Activated CD4-positive, alpha-beta T cell treated with anti-CD3 and anti-CD28 coated beads, Interleukin-2, amount 10 ng/mL, durations not matched to agents 7 days and 5 days (primary cell): ENCODE measurements at places on chromosomes 4 and X.

DNA sequence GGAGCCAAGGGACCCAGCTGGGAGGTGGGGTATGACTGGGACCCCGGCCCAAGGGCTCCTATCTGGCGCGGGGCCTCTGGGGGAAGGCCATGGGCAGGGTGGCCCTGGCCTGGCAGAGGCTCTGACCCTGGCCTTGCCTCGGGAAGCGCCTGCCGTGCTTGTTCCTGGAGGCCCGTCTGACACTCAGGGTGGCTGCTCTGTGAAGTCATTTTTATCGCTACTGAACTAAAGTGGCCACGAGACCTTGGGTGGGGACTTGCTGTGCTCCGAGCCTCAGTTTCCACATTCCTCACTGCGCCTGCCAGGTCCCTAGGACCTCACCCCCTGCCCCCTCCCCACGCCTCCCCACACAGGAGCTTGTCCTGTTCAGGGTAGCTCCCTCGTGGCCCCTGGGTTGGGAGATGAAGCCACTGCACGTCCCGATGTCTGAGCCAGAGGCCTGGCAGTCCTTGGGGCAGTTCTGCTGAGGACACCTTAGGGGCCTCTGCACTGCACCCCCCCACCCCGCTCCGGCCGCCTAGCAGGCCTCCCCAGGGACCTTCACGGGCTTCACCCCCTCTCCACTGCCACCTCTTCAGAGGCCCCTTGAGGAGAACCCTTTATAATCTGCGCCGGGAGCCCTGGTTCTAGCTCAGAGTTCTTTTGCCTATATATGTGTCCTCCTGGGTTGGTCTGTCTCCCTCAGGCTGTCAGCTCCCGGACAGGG, 639 bp upstream of the SORCS2 start:
- DNase-seq, result no peak

DNA sequence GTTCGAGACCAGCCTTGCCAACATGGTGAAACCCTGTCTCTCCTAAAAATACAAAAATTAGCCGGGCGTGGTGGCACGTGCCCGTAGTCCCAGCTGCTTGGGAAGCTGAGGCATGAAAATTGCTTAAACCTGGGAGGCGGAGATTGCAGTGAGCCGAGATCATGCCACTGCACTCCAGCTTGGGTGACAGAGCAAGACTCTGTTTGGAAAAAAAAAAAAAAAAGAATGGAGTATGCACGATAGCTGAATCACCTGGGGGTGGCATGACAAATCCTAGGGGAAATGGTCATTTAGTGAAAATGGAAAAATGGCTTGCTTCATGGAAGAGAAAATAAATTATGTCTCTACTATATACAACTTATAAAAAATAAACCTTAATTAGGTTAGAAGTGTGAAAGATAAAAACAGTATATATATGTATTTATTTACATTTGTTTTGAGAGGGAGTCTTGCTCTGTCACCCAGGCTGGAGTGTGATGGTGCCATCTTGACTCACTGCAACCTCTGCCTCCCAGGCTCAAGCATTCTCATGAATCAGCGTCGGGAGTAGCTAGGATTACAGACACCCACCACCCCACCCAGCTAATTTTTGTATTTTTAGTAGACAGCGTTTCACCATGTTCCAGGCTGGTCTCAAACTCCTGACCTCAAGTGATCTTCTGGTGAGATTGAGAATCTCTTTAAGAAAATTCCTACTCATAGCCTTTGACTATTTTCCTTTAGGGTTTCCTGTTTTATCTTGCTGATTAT, 19.3 kb upstream of the ING2 start:
- DNase-seq, result no peak

- DNase-seq, result peak; percentile 70
Measured at GRCh38 chr4:152534541-152535359, 1.1 kb downstream of the FBXW7 start.

- no peak for DNase-seq
Measured at GRCh38 chr4:150411520-150411919, 170.4 kb upstream of the MAB21L2 start.

- no peak for DNase-seq
Measured at GRCh38 chr4:67918428-67918827, 34.6 kb upstream of the TMPRSS11D start.

DNA sequence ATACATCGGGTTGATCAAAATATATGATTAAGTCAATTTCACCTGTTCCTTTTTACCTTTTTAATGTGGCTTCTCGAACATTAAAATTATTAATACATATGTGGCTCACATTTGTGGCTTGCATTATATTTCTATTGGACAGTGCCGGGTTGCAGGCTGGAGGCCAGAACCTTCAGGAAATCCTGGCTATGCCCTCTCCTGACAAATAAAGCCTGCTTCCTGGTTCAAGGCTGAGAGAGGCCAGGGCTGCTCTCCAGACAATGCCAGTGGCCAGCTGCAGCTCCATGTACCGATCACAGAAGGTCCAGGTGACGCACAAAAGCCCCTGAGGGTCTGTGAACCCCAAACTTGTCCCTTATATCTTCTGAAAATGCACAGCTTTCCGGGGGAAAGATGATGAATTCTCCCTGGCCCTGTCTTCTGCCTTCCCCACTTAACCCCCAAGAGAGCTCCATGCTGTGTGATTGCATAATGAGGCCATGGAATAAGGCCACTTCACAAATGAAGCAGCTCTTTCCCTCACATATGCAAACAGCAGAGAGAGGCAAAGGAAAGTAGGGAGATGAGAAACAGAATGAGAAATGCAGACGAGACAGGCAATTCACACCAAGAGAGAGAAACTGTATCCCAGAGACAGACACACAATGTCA, 241.2 kb downstream of the BCOR start:
- DNase-seq, result no peak

DNA sequence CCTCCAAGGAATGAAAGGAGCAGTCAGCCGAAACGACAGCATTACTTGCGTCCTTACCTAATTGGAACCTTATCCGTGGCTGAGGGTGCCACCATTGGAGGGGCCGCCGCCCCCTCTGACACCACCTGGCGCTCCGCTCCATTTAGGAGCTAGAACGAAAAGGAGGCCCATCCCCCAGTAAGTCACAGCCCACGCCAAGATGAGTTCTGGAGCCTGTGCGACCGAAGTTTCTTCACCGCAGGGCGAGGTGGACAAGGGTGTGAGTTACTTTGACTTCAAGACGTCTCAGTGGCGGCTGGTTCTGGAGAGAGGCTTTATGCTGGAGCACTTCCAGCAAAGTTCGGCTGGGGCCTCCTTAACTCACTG, 729 bp upstream of the IRF2 start:
- peak; percentile 60 for DNase-seq

DNA sequence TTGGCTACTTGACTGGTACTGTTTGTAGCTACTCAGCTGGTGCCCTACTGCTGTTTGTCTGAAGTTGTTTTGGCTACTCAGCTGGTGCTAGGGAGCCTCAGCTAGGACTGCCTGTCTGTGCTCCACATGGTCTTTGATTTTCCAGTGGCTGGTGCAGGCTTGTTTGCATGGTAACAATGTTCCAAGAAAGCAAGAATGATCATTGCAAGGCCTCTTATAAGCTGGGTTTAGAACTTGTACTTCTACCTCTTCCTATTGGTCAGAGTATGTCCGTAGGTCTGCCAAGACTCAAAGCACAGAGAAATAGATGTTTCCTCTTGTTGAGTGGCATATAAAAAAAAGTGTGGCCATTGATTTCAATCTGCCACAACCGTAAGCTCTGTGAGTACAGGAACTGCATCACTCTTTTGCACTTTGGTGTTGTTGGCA, 17.6 kb downstream of the NFKB1 start:
- no peak for DNase-seq

DNA sequence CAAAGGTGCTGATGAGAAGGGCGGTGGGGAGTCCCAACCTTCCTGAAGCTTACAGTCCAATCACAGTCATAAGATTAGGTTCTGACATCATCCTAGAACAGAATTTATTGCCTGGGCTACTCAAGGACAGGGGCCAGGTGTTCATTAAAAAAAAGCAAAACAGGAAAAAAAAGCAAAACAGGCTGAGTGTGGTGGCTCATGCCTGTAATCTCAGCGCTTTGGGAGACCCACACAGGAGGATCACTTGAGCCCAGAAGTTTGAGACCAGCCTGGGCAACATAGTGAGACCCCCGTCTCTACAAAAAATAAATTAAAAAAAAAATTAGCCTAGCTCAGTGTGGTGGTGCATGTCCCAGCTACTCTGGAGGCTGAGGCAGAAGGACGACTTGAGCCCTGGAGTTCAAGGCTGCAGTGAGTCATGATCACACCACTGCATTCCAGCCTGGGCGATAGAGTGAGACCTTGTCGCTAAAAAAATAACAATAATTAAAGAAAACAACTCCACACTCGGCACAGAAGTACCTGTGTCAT, 3.0 kb downstream of the RAB9A start:
- no peak for DNase-seq

GRCh38 chr4:43242606-43243005, 350.1 kb downstream of the GRXCR1 start:
- no peak for DNase-seq

DNA sequence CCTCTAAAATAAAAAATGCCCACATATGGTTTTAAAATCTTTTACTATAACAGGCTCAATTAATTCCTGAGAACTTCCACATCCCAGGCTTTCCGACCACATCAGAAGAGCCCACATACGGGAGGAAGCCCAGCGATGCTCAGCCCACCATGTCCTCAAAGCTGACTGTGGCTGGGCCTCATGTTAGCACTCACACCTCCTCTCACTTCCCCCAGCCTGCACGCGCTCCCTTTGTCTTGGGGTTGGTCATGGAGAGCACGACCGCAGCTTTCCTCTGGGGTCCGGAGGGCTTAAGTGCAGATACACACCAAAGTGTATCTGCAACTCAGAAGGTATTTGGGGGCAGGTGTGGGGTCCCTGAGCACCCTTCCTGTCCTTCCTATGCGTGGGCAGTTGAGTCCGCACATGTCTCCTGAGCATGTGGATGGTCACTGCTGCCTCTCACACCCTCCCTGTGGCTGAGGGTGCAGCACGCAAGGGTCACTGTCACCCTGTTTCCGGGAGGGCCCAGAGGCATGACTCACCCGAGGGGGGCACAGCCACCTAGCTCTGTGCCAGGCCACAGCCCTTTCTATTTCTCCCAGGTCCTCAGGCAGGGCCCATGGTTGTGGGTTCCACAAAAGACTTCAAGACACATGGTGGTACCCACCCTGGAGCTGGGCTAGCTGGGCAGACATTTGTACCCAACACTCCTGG, 21.2 kb downstream of the WDR1 start:
- DNase-seq, result no peak

DNA sequence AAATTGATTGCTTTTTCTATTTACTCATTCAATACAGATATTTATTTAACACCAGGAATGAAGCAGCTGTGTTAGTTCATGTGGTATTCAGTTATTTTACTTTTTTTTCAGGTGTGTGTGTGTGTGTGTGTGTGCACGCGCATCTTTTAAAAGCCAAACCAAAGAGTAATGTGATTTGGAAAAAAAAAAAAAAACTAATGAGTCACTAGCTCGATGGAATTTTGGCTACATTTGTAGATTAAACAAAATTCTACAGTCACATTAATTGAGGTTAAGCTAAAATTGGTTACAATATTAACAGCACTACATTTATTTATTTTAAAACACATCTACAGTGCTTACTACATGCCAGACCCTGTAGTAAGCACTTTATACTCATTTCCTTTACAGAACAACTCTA, 66.8 kb downstream of the HHIP start:
- no peak for DNase-seq

DNA sequence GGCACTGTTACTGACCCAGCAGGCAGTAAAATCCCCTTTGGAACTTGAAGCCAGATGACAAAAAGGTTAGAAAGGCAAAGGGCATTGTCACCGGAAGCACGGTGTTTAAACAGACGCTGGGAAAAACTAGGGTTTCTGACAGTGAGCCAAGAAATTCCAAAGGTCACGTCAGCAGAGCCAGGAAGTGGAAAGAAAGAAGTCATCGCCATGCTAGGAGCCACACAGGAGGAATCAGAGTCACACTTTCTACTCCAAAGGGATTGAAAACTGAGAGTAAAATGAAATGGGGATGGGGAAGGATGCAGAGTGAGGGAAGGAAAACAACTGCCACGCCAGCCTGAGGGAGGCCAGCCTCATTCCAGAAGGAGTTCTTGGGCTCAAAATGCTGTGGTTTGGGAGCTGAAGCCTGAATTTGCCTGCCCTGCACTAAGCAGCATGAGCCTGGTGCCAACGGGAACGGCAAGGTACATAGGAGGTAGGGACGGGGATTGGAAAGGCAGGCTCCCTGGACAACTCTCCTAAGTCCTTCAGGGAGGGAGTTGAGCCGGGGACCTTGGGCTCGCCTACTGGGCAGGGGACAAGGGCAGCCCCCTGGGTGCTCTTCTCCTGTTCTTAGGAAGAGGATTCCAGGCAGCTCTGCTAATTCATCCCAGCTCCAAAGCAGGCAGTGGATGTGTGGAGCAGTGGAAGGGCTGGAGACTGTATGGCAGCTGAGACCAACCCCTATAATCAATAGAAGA, 66.8 kb downstream of the SOWAHB start:
- no peak for DNase-seq

DNA sequence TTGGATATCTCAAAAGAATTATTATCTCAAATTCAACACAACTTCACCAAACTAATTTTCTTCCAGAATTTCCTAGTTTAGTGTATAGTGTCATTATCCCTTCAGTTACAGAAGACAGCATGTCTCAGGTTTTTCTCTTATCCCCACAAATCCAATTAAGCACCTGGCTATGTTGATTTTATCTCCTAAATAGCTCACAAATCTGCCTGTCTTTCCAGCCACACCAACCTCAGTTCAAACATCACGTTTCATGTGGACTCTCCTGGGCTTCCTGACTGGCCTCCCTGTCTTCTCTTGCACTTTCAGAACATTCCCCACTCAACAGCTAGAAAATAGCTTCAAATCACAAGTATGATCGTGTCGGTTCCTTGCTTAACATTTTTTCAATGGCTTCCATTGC, 14.8 kb downstream of the STK32B start:
- DNase-seq, result no peak

- DNase-seq, result no peak
Measured at GRCh38 chr4:30767147-30767845, 47.1 kb downstream of the PCDH7 start.

DNA sequence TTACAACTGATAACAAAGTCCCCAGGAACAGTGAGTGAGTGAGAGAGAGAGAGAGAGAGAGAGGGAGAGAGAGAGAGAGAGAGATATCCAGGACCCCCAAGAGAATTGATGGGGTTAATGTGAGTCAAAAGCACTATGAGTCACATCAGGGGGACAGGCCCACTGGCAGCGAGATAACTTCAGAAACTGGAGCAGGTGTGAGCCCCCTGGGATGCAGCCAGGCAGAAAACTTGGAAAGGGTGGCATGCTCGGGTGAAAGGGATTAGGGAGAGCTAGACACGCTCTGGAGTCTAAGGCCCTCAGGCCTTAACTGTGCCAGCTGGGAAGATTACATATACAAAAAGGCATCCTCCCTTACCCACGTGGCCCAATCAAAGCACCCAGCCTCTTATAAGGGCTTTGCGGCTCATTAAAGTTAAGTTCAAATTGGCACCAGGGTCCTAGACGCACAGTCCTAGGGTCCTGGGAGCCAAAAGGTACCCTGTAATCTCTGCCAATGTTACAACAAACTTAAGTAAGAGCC, 841 bp downstream of the ACOT9 start:
- DNase-seq, result peak; percentile 13

- DNase-seq, result no peak
Measured at GRCh38 chr4:5460106-5460801, 248.1 kb downstream of the EVC2 start.

GRCh38 chr4:52038103-52038912, at the start of gene SGCB:
TSS of gene SGCB (minus strand) at chr4:52038299. CDS start at chr4:52038259, 40 bp downstream.
- peak; percentile 73 for DNase-seq

- no peak for DNase-seq
Measured at GRCh38 chrX:131745942-131746489, 202.1 kb downstream of the OR13H1 start.
